ENCODE measurements at places on chromosomes 16 and 17.
A peak's percentile ranks its signal among the peaks of the same experiment; 100 is the strongest.

DNA sequence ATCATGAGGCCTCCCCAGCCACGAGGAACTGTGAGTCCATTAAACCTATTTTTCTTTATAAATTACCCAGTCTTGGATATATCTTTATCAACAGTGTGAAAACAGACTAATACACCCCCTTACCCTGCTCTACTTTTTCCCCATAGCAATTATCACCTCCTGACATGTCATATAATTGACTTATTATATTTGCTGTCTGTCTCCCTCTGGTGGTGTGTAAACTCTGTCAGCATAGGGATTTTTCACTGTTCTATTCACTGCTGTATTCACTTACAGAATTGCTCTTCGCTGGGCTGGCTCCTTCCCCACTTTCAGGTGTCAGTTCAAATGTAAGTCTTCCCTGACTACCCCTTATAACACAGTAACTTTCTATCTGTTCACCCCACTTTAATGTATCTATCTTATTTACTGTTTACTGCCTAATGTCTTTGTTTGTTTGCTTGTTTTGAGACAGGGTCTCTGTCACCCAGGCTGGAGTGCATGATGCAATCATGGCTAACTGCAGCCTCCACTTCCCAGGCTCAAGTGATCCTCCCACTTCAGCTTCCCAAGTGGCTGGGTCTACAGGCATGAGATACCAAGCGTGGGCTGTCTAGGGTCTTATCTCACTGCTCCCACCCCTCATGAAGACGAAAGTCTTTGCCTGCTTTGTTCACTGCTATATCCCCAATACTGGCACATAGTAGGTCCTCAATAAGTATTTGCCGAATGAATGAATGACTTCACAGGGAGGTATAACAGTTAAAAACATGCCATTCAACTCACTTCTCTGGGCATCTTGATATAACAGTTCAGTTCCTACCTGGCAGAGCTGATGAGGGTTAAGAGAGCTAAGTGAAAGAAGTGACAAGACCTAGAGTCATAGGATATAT is 52.4 kb upstream of the CDH3 start:
- no peak for DNase-seq

- no peak for DNase-seq
Measured at GRCh38 chr16:87295259-87295658, 21.9 kb downstream of the C16orf95 start.

DNA sequence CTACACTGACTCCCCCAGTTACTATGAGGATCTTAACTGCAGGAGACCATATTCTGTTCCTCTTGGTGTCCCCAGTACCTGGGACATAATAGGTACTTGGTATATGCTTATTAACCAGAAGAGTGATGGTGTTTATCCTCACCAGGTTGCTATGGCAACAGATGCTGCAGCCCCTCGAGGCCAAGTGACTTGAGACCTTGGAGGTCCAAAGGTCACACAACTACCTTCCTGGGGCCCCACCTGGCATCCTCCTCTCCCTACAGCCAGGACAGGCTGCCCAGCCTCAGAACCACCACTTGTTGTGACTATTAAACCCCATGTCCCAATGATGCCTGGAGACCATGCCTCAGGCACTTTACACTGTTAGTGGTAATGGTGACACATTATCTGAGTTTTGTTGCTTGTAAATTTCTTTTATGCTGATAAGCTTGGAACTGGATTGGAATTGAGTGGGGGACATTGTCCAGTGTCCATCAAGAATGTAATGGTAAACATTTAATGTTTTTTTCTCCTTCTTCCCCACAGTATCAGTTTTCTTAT is 189.4 kb downstream of the CCDC182 start:
- DNase-seq = no peak

DNA sequence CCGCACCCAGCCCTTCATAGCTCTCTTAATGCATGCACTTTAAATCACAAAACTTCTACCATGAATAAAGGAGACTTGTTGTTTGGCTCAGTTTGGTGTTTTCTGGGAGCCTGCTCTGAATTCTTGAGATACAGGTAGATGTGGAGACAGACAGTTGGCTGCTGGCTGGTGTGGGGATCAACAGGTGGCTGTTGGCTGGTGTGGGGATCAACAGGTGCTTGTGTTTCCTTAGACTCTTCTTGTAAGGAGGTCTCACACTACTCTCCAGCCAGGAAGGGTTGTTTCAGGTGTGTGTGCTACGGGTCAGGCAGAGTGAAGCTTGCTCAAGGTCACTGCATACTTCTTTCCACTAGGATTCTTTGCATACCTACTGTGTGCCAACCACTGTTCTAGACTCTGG is 265.9 kb downstream of the HS3ST4 start:
- DNase-seq = no peak

DNA sequence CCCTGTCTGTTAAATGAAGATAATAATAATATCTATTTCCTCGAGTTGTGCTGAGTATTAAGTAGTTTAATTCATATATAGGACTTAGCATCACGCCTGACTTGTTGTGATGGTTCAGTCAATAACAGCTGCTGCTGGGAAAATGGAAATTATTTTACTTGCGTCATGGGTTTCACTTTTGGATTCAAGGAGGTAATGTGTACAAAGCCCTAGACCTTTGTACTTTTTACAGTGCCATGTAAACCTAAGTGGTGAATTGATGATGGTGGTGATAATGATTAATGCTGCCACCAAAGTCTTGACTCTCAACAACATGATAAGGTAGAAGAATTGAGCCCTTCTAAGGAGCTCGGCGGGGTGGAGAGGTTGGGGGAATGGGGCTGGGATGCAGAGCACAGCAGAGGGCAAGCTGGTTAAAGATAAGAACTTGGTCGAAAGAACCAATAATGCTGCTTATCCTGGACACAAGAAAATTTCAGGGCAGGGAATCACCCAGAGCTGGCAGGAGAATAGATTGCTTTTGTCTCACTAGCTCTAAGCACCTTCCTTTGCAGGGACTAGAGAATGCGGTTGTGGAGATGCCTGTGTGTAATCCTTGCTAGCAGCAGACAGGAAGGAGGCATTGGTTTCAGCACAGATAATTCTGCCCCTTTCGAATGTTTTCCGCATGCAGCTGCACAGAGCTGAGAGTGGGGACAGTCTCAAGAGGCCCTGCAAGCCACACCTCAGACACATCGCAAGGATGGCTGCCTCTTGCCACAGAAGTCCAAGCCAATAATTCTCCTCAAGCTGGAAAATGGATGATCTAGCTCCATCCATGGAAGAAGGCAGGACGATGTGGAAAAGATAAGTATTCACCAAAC is 187.1 kb downstream of the TMEM114 start:
- no peak for DNase-seq

GRCh38 chr17:39212841-39213480 is 12.8 kb downstream of the STAC2 start:
- DNase-seq = no peak

DNA sequence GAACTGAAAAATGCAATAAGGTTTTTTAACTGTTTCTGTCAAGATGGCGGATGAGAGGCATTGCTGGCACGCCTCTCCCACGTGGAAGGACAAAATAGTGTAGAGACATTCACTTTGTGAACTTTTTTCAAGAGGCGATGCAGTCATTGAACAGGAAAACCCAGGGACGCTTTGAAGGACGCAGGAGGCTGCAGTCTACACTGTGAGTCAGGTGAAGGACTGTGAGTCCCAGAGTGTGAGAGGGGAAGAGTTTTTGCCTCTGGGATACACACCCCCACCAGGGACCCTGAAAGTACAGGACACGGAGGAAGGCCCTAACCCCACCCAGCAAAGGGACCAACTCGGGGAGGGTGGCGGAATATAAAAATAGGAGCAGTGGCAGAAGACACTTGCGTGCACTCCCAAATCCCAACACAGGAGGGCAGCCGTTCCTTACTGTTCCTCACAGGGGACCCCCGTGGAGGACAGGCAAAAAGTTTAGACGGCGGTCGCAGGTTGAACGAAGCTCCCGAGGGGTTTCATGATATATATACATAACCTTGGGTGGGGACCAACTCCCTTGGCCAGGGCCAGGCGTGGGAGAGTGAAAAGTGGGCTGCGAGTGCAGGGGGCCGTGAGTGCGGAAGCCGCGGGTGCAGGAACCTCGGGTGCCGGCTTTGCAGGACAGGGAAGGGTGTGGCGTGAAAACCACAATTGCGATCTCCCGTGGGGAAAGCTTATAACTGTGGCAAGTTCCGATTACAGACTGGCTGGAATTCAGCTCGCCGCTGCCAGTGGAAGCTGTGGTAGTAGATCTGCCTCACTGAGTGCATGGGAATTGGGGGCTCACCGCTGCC is 82.0 kb upstream of the ALOX12 start:
- DNase-seq = peak; percentile 44

DNA sequence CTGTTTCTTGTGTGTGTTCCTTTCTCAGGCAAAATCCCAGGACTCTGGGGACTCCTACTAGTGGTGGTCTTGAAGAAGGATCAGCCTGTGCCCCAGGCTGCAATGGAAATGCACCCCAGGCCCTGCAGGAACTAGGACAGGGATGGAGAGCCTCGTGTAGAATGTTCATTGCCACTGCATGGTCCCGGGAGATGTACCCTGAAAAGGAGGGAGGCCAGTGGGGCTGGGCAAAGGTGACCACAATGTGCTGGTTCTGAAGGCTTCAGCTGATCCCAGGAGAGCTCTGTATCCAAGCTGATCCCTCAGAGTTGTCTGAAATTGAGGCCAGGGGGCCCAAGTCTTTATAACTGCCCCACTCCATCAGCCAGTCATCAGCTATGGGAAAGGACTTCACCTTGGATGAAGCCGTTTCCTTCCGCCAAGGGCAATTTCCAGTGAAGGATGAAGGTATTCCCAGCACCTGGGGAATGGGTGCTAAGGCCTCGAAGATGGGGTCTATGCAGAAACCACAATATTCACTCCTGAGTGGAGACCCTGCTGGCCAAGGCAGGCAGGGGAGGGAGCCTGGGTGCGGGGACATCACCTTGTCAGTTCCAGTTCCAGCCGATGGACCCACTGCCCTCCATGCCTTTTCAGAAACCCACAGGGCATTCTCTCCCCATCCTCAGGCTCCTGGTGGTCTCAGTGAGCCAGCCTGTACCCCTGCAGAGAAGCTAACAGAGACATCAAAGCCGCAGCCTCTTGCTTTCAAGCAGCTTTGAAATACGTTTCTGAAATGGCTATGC is 59.9 kb upstream of the CDH5 start:
- DNase-seq = no peak

DNA sequence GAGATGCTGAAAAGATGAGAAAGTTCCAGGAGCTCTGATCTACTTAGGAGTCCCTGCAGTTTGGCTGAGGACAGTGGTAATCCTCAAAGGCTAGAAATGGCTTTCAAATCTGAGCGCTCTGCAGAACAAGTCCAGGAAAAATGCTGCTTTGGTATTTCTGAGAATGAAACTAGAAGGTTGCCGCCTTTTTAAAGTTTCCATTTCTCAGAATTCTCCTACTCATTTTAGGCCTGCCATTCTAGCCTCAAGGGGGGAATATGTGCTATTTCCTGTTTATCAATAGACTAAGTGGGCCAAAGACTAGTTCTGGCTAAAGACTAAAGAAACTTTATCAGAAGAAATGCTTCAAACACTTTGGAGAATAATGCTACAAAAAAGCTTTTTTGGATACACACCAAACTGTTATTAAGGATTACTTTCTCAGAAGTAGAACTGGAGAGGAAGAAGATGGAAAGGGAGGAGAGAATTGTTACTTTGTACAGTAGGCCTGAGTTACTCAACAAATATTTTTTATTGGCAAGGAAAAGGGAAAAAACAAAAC is at the start of gene SLFN12L:
Gene SLFN12L, minus strand, starts transcription at position 78 of the 541 bp plus-strand sequence. CDS start 15,314 bp downstream, outside the sequence.
- DNase-seq = no peak

DNA sequence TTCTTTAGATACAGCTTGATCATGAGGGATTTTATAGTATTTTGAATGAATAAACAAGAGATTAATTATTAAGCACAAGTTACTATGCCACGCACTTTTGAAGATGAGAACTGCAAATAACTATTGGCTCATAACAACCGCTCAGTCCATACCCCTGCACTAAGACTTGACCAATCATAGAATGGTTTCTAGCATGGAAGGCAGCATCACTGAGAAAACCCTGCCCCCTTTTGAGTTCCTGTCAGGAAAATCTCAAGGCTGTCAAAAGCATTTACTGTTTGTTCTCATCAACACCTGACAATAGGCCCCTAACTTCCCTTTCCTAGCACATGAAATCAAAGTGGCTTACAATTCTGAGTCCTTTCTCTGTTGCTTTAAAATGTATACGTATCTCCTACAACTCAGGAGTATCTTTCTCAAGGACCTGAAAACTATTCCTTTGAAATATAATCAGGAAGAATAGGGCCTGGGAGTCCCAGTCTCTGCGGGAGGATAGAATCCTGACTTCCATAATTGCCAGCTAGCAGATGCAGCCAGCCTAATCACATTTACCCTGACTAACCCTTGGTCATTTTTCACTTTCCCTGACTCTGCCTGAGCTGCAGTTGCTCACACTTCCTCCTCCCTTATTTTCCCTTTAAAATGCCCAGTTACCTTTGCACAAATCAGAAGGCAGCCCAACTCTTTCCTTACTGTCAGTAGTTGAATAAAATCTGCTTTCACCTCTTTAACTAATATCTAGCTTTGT is 9.1 kb upstream of the MMD start:
- DNase-seq = no peak

DNA sequence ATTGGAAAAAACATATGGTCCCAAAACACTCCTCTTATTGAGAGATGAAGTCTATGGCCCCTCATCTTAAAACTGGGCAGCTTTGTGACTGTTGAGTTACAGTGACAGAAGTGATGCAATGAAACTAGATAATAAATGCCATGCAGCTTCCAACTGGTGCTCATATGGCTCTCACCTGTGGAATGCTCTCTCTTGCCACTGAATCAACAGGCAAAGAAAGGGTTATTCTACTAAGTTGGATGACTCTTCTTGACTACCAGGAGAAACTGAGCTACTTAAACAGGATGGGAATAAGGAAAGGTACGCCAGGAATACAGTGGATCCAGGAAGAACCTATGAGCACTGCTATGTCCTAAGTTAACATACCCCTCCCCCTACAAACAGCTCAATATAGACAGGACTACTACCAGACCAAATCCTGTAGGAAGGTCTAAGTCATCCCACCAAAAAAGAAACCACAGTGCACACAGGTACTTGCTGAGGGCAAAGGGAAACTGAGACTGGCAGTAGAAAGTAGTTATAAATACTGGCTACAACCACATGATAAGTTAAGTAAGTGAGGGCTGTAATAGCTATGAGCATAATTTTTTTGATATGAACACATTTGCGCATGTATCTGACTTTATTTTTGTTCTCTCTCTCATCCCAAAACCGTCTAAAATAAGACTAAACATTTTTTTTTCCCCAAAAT is 398.5 kb downstream of the ZFHX3 start:
- no peak for DNase-seq

GRCh38 chr16:21283521-21284289 is 5.6 kb upstream of the CRYM start:
- no peak for DNase-seq

- no peak for DNase-seq
Measured at GRCh38 chr17:60315650-60316049, 76.3 kb downstream of the USP32 start.

Measured in hypothalamus (tissue), 51 donors.